Activated CD4-positive, alpha-beta T cell treated with anti-CD3 and anti-CD28 coated beads, Interleukin-10, Interleukin-2, amounts not matched to agents 100 ng/mL and 50 ng/mL, durations not matched to agents 16 hours and 8 hours (primary cell): ENCODE measurements at places on chromosomes 1 and 21.
A peak's percentile ranks its signal among the peaks of the same experiment; 100 is the strongest.

- DNase-seq = no peak
Measured at GRCh38 chr1:241440904-241441303, 78.7 kb downstream of the FH start.

- no peak for DNase-seq
Measured at GRCh38 chr1:113415310-113416070, 25.2 kb downstream of the MAGI3 start.

- DNase-seq = no peak
Measured at GRCh38 chr1:174966008-174966572, 33.7 kb upstream of the CACYBP start.

DNA sequence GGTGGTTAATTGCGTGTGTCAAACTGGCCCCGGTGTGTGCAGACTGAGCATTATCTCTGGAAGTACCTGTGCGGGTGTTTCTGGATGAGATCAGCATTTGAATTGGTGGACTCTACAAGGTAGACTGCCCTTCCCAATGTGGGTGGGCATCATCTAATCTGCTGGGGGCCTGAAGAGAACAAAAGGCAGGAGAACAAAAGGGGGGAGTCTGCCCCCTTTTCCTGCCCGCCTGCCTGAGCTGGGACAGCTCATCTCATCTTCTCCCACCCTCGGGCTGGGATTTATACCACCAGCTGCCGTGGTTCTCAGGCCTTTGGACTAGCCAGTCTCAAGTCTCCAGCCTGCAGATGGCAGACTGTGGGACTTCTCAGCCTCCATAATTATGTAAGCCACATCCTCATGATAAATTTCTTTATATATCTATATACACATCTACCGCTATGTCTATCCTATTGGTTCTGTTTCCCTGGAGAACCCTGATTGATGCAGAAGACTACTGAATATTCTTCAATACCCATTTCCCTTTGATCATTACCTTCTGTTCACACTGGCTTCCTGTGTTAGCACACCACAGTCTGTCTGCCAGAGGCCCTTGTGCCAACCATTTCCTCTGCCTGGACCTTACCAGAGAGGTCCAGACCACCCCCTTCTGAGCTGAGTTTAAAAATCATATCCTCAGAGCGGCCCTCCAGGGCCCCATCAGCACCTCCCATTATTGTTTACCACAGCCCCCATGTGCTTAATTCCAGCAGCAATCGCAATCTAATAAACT lies 25.2 kb downstream of the RCAN1 start:
- no peak for DNase-seq

DNA sequence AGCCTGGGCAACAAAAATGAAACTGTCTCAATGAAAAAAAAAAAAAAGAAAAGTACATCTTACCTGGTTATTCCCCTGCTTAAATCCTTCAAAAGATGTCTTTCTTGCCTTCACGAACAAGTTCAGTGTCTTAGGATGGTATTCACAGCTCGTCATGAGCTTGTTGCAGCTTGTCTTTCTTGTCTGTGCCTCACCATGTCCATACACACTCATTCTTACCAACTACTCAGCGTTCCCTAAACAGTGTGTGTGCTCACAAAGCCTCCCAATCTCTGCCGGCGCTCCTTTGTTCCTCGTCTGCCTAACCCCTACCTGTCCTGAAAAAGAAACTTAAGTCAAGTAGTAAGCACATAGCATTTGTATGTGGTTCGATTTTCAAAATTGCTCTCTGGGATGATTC lies 31.1 kb downstream of the UBE4B start:
- no peak for DNase-seq

DNA sequence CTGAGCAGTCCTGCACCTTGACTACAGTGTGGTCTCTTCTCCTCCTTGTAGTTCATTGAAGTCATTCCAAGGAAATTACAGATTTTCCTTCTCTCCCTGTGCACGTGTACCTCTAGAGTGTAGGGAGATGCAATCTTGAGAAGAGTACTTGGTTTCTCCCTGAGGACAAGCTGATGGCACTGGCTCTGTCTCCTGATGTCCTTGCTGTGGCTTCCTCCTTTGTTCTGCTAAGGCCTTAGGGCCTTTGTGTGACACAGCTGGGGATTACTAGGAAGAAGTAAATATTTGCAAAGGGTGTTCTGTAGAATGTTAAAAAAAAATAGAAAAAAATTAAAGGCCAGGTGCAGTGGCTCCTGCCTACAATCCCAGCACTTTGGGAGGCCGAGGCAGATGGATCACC lies 66.2 kb upstream of the APOBEC4 start:
- no peak for DNase-seq

GRCh38 chr21:37732927-37733326 lies 183.3 kb downstream of the KCNJ6 start:
- no peak for DNase-seq

- no peak for DNase-seq
Measured at GRCh38 chr21:35053356-35054096, 4.4 kb upstream of the RUNX1 start.

DNA sequence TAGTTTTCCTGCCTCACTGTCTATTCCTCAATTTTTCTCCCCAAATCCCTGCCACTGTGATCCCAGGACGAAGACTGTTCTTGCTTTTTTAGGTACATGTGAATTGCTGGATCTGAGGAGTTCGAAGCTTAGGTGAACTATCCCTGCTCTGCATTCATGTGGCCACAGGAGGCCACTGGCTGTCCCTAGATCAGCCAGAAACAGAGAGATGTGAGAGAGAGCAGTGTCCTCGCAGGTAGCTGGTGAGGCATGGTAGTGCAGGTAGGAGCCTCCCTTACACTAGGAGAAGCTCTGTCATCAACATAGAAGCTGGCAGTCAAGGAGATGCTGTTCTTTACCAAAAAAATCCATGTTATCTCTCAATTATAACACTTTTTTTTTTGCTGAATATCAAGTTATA lies 71.5 kb downstream of the USP24 start:
- DNase-seq = peak; percentile 10

DNA sequence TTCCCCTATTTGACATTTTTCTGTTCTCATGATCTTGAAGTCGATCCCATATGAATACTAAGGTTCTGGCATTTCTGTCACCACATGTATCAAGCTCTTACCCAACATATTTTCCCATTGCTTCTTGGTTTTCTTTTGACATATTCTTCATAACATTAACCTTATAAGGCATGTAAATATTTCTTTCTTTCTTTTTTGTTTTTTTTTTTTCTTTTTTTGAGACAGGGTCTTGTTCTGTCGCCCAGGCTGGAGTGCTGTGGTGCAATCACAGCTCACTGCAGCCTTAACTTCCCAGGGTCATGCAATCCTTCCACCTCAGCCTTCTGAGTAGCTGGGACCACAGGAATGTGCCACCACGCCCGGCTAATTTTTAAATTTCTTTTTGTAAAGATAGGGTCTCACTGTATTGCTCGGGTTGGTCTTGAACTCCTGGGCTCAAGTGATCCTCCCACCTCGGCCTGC lies 33.1 kb upstream of the ERRFI1 start:
- no peak for DNase-seq

- DNase-seq = no peak
Measured at GRCh38 chr1:18657506-18658201, 27.0 kb downstream of the PAX7 start.

- DNase-seq = peak; percentile 27
Measured at GRCh38 chr1:181061891-181062835, 26.3 kb upstream of the IER5 start.

DNA sequence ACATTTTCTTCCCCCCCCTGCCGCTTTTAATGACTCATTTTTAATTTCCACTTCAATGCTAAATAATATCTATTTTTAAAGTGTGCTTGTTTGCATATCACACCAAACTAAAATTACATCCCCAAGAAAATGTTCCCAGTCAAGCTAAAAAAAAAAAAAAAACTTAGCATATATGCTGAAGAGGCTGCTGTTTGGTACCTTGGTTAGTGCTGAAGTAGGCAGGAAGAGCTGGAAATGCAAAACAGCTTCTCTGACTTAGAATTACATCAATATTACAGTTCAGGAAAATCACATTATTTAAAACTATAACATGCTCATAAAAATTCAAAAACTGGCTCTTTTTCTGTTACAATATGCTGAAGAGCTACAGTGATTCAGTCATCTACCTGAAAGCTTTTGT lies 372.3 kb downstream of the SMYD3 start:
- DNase-seq = no peak

GRCh38 chr1:107920561-107920960 lies 44.4 kb downstream of the VAV3 start:
- no peak for DNase-seq

GRCh38 chr1:16266411-16267118 lies 29.6 kb upstream of the CPLANE2 start:
- no peak for DNase-seq

DNA sequence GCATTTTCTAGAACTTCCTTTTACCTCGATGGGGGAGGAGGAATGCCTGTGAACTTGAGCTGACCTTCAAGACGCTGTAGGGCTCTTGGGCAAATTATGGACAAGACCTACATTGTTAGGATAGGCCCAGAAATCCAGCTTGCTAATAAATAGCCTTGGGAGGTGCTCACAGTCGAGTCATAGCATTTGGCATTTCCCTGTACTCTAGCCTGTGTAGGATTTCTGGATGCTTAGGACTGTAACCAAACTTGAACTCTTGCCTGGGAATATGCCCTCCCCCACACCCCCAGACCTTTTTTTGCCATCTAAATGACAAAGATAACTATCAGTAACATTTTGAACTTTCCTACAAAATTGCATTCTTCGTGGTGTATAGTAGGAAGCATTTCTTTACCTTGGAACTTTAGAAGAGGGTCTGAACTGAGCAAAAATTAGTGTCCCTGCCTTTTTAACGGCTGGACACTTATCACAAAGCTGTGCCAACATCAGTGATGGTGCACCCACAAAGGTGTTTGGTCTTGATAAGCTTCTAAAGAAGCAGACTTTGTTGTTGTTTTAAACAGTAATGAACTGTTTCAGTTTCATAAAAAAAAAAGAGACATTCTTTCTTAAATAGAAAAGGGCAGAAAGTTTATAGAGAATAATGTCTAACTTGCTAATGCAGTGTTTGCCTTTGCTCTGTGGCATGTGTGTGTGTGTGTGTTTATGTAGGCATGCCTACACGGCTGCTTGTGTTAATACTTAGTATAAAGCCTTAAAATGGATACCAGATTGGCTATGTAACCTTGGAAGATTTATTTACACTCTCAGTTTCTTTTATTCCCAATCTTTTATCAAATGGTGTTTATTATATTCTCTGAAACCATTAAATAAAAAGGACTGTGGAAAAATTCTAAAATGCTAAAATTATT lies 88.2 kb downstream of the NFIA start:
- no peak for DNase-seq

DNA sequence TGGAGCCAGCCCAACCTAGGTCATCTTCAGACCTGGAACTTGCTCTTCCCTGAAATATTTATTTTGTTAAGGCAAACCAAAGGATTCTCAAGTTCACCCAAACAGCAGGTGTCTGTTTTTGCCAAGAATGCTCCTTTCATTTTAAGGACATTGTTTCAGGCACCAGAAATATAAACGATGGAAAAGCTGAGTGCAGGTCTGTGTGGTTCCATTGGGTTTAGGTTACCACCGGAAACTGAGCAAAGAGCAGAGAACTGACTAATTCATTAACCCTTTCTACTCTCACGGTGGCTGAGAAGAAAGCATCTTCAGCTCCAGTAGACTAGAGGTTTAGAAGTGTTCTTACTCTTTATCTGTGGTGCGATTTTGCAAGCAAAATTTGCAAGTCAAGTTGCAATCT lies 38.0 kb upstream of the ZC3H11B start:
- peak; percentile 42 for DNase-seq

GRCh38 chr1:101346419-101346818 lies 109.6 kb downstream of the S1PR1 start:
- DNase-seq = no peak
